Inflammatory macrophage treated with lipopolysaccharide for 4 hours (primary cell): ENCODE measurements at places on chromosomes 5 and 9.

DNA sequence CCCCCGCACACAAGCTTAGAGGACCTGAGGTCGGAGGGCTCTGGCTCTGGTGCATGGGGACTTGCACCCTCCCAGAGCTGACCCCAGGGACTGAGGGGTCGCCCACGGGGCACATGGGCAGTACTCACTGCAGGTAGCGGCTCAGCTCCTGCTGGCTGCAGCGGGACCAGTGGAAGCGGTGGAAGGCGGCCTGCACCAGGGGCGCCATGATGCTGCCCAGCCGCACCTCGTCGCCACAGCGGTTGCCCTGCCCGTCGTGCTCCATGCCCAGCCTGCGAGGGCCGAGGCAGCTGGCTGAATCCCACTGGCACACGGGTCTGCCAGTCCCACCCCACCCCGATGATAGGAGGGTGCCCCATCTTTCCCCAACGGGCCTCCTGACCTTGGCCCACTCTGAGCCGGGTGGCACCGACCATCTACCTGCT, 93.8 kb downstream of the ZNF354C start:
- DNase-seq, result no peak

DNA sequence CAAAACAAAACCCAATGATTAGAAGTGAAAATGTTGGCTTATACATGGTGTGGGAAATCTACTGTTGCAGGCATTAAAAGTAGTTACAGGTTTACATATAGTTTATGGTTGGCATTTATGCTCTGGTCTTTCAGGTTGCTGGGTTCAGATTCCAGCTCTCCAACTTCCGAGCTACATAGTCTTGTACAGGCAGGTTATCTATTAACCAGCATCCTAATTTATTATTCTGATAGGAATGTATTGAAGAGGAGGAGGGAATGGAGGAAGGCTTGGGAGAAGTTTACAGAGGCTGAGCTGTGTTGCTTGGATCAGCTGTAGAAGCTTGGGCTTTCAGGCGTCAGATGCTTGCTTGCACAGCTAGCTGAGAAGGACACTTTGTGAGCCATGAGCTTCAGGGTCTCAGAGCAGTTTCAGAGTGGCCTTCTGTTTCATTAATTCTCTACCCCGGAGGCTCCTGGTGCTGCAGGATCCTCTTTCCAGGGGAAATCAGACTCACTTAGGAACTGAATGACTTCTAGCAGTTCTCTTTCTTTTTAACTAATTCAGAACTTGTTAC, 11.7 kb upstream of the ERBIN start:
- DNase-seq, result no peak

DNA sequence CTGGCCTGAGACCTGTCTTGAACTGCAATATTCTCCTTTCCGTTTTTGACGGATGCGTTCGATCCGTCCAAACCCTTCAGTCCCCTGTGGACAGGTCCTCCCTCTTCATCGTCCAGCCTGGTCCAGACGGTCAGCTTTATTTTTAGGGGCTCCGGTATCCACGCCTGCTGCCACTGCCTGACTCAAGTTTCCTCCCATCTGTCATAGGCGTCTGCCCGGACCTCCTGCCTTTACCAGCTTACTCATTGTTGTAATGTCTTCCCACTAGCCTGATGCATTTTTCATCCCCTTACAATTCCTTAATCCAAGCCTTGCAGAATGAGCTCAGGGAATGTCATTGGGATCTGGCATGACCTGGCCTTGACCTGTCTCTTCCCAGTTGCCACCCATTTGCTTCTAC, 145.8 kb downstream of the TENT4A start:
- no peak for DNase-seq

DNA sequence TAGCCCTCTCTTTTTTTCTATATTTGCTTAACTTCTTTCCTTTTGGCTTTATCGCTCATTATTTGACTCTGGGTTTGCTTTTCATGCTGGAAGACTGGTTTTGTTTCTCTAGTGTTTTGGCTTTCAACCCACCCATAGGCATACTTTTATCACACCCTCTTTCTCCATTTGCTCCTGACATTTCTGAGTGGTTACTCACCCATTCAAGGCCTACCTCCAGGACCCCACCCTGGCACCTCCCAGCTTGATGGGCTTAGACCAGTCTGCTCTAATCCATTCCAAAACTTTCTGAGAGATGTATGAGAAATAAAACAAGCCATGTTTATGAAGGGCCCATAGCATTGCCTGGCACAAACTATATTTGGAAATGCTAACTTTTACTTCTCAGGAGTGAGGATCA, 18.1 kb downstream of the C6 start:
- DNase-seq, result no peak

DNA sequence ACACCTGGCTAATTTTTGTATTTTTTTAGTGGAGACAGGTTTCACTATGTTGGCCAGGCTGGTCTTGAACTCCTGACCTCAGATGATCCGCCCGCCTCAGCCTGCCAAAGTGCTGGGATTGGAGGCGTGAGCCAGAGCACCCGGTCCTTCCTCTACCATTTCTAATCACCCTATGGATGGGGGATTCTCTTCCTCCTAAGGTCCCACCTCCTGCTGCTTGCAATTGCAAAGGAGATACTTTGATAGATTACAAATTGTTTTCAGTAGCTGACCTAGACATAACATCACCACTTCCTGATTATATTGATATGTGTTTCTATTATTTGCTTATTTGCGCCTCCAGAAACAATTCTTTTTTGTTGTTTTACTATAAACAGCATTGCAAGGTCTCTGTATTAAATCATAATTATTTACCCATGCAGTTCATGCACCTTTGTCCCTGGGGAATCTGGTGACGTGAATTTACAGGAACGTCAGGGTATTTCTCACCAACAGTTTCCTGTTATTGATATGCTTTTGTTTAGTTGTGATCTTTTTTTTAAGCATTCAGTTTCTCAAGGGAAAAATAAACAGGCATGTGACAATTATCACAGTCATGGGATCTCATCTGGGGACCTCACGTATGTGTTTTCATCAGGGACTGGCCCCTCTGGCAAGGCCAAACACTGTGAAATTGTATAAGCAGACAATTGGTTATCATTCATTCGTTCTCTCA, 43.2 kb downstream of the ESM1 start:
- no peak for DNase-seq

DNA sequence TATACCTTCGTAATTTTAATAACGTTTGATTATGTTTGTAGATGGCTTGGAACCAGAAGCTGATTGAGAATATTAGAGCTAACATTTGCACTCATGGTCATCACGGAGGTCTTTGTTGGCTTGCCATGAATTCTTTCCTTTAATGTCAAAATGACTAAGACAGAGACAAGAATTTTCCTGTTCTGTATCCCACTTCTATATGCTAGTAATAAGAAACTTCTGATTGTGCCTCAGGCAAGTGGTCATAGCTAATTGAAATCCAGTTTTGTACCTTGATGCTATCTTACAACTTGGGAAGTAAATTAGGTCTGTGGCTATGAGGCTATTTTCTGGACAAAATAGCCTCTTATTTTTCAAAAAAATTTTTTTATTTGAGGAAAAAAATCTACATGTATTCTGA, 167.6 kb downstream of the RANBP17 start:
- no peak for DNase-seq

DNA sequence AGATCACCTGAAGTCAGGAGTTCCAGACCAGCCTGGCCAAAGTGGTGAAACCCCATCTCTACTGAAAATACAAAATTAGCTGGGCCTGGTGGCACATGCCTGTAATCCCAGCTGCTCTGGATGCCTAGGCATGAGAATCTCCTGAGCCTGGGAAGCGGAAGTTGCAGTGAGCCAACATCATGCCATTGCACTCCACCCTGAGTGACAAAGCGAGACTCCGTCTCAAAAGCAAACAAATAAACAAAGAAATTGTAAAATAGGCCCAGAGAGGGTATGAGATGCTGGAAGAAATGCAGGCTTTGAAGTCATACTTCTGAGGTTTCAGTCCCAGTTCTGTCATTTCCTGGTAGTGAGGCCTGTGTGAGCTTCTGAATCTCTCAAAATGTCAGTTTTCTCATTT, 5.3 kb upstream of the ARHGEF37 start:
- no peak for DNase-seq

- no peak for DNase-seq
Observed at GRCh38 chr9:122445155-122445749, 32.5 kb downstream of the OR1J1 start.

DNA sequence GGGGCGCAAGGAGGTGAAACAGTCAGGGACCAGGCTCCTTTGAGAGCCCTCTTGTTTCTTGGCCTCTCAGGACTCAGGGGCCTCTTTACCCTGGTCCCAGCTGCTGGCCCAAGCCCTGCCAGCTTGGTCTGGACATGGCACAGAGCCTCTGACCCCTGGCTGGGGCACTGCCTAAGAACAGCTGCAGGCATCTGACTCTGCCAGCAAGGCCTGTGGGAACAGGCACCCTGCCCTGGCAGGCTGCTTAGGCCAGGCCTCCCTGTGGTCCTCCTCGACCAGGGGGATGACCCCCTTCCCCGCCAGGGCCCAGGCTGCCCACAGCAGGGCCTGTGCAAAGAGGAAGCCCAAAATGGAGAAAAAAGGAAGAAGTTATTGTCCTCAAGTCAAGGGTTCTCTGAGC, 25.5 kb downstream of the OLFML2A start:
- no peak for DNase-seq

DNA sequence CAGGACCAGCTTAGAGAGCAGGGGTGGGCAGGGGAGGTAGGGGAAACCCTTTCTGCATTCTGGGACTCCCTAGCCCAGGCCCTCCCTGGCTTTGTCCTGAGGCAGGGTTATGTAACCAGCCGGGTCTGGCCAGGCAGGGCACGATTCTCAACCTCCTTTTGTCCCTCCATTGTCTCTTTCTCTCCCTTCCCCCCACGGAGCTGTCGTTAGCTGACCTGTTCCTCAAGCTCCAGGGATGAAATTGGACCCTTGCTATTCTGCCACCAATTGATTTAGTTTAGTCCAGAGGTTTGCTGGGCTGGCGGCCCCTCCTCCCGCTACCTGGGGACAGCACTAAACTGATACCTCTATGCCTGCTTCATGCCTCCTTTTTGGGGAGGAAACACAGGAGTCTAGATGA, 9.4 kb upstream of the NDST1 start:
- DNase-seq, result no peak

DNA sequence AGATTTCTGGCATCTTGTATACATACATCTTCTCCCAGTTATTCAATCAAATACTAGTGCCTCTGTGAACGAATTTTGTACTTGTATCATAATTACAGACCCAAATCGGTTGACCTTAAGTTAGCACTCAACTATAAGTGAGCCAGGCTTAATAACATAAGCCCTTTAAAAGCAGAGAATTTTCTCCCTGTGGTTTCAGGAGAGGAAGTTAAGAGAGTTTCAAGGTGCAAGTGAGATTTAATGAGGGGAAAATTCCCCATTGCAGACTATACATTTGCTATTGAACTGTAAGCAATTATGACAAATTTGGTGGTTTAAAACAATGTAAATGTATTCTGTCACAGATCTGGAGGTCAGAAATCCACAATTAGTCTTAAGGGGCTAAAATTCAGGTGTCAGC, 261.9 kb upstream of the NREP start:
- DNase-seq, result no peak

DNA sequence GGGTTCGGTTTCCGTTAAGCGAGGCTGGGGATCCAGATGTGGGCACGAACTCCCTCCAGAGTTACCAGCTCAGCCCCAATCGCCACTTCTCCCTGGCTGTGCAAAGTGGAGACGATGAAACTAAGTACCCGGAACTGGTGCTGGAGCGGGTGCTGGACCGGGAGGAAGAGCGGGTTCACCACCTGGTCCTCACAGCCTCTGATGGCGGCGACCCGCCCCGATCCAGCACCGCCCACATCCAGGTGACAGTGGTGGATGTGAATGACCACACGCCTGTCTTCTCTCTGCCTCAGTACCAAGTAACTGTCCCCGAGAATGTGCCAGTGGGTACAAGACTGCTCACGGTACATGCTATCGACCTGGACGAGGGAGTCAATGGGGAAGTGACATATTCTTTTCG, 803 bp downstream of the PCDHGA7 start:
- no peak for DNase-seq

DNA sequence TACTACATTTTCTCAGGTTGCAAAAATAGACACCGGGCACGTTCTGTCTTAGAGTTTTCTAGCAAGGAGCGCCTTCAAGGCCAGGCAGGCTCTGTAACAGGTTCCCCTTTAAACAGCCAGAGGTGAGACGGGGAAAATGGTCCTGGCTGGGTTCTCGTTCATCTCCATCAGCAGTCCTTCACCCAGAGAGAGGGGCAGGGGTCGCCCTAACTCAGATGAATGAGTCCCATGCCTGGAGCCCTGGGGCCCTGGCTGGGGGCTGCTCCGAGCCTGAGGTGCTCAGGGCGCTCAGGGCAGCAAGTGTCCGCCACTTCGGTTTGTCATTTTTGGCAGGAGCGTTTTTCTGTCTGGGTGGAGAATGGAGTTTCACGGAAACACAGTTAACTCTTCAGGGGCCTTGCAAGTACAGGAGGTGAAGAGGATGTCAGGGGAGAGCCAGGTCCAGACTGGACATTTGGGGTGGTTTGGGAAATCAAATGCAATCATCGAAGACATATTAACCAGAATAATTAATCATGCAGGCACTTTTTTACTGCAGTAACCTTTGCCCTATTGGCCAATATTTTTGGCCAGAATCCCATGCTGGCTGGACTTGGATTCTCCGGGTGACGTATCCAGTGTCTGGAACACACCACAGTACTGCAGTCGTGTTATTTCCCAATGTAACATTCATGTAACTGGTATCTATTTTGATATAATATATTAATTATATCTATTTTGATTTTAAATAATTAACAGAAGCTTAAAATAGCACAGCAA, 2.9 kb downstream of the NTNG2 start:
- DNase-seq, result no peak

DNA sequence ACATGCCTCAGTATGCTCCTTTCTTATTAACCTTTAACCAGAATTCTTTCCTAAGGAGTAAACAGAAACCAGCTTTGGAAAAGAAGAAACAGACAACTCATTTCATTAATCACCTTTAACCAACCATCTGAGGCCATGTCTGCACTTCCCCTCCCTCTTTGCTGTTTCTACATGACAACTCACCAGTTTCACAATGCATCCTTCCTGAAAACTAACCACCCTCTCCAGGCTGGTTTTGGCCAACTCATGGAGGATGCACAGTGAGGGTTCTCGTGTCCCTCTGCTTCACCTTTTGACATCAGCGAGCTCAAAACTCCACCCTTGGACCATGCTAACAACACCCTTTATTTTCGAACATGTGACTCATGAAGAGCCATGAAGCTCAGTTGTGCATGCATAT, 244.1 kb downstream of the ELAVL2 start:
- peak; percentile 61 for DNase-seq

GRCh38 chr5:76859591-76860247, 9.9 kb downstream of the S100Z start:
- DNase-seq, result peak; percentile 43

DNA sequence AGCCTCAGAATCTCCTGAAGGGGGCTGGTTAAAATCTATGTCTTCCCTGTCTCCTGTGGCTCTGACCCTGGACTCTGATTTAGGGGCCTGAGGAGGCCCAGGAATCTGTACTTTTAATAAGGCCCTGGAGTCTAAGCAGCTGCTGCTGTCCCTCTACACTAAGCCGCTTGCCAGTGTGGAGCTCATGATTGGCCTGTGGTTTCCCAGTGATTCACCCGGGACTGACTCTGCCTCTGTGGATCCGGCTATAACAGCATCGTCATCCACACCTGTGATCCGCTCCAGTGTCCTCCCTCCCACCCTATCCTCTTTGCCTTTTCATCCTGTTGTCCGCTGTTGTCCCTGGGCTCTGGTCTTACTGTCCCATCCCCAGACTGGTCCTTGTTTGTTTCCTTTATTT, 3.7 kb downstream of the SLC31A2 start:
- peak; percentile 70 for DNase-seq

- no peak for DNase-seq
Observed at GRCh38 chr9:136013116-136013515, 51.9 kb upstream of the UBAC1 start.

- peak; percentile 87 for DNase-seq
Observed at GRCh38 chr9:21789541-21790037, 12.8 kb upstream of the MTAP start.
